ENCODE measurements at places on chromosomes 1 and 21.

GRCh38 chr1:242788771-242789170, 264.3 kb upstream of the PLD5 start:
- DNase-seq = no peak

- DNase-seq = no peak
These were observed 91.9 kb upstream of the BACE2 start for GRCh38 chr21:41076064-41076463.

DNA sequence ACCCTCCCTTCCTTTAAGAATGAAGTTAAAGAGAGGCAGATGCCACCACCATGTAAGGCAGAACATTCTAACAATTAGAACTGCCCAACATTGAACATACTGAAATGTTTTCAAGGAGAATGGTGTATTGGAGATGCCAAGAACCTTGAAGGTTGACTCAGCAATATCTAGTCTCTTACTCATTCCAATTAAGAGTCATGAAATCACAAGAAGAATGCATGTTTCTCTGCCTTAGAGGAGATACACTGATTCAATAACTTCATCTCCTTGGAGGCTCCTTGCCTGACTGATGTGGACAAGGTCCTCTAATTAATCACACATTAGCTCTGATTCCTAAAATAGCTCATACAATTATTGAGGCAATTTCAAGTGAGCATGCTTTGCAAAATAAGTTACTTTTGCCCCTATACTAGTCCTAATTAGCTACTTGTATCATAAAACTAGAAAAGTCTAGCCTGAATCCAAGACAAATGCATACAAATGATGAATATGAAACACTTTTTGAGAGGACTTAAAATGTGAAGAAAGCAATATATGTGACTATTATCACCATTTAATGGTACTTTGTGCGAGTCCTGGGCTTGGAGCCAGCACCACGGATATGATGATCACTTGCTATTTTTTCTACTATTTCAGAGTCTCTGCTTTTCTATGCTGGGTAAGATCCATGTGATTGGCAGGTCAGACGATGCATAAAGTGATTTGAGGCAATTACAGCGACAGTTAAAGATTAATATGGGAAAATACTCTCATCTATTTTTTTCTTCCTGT, 114.5 kb downstream of the DSCAM start:
- DNase-seq = no peak

- no peak for DNase-seq
These were observed 142.2 kb downstream of the SLC45A1 start for GRCh38 chr1:8460132-8460544.

DNA sequence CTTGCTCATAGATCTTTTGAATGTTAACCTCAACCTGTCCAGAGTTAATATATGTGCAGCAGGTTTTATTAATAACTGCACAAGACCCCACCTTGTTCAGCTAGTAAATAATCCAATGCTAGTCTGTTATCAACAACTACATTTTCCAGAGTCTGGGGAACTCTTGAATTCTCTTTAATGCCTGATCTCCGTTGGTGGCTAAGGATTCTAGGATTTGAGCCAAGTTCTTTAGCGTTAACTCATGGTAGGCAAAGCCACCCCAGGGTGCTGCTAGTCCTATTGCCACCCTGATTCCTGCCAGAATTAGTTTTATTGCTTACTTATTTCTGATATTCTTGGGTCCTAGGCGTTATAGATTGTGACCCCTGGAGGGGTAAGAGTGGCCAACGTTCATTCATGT, 12.8 kb downstream of the BACE2 start:
- no peak for DNase-seq

DNA sequence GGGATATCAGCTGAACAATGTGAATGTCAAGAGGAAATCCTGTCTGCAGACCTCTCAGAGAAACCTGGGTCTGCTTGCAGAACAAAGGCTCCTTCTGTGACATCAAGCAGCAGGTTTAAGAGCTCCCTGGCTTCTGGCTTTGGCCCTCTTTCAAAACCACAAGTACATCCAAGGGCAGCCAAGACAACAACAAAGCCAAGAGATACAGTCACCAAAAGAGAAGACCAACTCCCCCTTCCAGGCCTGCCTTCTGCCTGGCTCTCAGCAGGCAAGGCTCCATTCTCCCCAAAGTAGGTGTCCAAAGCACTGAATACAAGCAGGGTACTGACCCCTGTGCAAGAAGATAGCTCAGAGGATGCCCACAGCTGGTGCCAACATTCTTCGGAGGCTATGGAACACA, 11.5 kb downstream of the BCAR3 start:
- no peak for DNase-seq

DNA sequence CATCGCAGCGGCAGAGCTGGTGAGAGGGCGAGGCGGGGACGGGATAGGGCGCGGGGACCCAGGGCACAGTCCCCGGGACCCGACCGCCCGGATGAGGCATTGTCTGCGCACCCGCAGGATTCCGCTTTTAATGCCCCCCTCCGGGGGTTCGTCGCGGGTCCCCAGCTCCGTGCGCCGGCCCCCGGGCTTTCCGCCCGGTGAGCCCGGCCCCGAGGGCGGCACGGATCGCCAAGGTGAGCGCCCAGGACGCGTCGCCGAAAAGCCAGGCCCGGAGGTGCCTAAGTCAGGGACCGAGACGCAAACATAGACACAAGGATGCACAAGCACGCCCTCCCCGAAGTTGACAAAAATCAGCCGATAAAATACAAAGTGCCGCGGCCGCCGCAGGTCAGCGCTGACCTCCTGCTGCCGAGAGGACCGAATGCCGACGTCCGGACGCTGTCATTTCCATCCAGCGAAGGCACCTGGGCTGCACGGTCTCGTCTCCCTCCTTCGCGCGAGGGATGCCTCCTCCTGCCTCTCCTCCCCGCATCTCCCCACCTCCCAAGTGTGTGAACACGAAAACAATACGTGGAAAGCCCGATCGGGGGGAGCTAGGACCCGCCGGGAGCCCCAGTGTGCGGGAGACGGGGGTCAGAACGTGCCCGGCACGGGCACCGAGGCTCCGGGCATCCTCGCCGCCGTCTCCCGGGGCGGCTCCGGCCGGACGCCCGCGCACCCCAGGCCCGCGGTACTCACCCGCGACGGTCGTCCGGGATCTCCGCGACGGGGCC, 101.1 kb upstream of the SOD1 start:
- DNase-seq = no peak

DNA sequence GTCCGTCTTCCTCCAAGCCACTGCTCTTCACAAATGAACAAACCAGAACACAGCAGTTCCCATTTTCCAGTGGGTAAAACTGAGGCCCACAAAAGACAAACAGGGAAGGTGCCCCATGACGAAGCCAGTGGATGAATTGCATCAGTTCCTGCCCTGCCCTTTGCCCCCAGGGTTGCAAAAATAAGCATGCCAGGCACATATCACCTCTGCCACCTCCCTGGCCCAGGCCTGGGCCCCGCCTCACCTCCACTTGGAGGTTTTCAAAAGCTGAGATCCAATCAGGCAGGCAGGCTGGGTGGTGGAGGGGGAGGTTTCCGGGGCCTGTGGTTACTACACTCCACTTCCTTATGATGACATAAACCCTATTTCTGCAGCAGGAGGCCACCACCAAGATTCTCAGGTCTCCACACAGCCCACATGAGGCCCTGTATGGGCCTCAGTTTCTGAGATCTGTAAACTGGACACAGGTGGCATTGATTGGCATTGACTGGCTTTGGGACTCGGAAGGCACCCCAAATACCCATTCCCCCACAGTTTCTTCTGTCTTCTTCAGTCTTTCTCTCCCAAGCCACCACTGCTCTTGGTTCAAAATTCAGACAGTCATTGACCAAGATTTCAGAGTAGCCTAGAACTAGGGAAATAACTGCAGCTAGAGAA, 4.1 kb downstream of the KIF21B start:
- DNase-seq = peak; percentile 59

DNA sequence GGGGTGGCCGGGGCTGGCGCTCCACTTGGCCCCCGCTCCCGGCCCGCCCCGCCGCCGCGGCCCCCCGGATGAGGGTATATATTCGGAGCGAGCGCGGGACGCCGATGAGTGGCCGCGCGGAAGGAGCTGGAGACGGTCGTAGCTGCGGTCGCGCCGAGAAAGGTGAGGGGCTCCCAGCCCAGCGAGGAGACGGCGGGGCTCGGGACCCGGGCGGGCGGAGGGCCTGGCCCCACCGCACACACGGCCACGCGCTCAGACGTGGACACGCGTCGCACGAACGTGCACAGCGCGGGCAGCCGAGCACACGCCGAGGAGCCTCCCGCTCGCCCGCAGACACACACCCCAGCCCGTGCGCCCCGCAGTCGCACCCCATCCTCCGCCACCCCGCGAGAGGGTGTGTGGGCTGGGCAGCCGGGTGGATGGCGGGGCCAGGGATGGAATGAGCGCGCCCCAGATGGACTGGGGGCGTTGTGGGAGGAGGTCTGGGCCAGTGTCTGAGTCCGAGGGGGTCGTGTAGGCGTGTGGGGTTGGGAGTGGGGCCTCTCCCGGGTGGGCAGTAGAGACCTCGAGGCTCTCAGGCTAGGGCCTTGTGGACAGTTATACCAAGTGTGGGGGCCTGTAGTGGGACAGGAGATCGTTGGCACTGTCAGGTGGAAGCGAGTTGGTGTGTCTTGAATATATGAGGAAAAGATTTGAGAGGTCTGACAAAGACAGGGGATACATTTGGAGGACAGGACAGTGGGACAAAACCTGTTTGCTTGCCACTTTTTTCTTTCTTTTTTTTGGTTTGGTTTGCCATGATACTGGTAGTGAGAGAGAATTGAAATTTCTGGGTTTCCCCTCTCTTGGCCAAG, at the start of gene UAP1:
TSS of gene UAP1 (plus strand) at position 107 of the 854 bp plus-strand sequence. CDS start 4,347 bp downstream, outside the sequence.
- no peak for DNase-seq

GRCh38 chr1:171351961-171352360, 38.0 kb downstream of the FMO4 start:
- DNase-seq = no peak

DNA sequence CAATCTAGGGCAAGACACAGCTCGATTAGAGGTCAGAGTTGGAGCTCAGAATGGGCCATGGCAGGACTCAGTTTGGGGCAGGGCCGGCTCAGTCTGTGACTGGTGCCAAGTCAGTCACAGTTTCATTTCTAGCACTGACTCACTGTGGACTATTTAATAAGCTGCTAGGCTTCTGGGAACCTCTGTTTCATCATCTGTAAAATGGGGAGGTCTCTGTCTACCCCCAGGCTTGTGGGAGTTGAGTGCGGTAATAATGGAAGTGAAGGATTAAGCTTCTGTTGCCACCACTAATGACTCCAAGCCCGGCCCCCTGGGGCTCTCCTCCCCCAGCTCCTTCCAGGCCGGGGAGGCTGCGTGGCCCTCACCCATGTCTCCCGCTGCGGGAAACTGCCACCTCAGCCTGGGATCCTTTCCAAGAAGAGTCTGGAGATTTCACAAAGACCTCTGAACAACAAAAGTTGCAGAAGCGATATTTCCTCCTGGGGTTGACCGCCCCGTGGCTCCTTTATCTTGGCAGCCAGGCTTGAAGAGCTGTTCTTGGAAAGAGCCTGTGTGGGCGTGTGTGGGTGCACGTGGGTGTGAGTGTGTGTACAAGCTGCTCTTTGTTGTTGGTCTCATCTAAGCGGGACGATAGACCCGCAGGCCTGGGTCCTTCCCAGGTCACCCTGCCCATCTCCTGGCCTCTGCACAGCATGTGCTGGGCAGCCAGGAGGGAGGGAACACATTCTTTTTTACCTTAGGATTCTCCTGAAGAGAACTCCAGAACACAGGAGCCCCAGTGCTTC, 29.1 kb downstream of the KNCN start:
- DNase-seq = no peak

DNA sequence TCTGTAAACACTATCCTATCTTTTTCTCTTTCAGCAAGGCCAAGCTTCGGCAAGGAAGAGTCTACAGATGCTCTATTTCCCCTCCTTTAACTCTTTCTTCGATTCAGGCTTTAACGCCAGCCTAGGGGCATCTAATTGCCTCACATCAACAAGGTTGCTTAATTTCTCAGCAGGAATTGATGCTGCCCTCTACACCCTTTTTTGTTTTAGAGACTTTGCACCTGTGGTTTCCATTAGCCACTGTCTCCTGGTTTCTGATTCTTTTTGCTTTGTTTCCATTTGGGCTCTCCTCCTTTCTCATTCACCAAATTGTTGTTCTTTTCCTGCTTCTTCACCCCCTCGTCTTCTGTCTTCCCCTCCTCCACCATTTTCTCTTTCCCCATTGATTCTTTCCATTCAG, 202.4 kb upstream of the HMCN1 start:
- DNase-seq = no peak

GRCh38 chr1:43082740-43083139, 89.3 kb downstream of the EBNA1BP2 start:
- no peak for DNase-seq

GRCh38 chr1:27862671-27863537, 9.4 kb upstream of the THEMIS2 start:
- DNase-seq = no peak

DNA sequence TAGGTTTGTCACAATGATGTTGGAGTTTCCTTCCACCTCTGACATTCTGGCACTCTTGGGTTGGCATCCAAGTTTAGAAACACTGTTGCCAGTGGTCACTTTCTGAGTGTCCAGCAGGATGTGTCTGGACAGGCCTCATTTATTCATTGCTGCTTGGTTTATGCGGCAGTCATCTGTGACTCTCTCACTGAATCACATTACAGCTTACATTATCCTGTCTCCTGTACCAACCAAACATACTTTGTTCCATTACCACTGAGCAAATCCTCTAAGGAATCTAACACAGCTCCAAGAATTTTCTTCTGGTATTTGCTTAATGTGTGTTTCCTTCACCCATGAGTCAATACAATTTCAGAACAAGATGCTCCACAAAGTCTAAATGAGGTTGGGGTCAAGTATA, 19.9 kb downstream of the SGIP1 start:
- no peak for DNase-seq

- no peak for DNase-seq
These were observed 60.4 kb upstream of the NBPF3 start for GRCh38 chr1:21379571-21379970.

DNA sequence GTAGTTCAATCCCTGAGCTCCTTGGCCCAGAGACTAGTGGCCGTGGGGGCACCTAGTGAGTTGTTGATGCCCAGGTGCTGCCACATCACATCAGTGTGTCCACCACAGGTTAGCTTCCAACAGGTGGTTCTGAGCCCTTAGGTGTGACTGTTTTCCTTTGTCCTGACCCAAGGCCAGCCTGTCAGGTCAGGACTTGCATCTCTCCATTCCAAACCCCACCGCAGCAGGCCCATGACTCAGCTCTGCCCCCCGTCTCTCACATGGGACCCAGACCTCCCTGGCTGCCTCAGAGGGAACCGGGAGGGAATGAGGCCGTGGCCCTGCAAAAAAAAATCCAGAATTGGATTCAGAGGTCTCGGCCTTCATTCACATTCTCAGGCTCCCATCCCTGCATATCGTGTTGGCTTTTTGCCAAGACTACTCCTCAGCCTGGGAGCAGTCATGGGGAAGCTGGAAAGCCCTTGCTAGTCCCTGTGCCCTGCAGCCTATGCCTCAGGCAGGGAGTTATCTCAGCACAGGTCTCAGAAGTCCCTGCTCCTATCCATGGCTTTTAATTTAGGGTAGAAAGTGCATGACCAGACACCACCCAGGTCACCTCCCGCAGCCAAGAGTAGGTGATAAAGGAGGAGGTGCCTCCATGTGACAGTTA, 7.2 kb downstream of the INAVA start:
- DNase-seq = no peak

GRCh38 chr1:50983219-50983802, 13.3 kb downstream of the CDKN2C start:
- DNase-seq = no peak

- DNase-seq = no peak
These were observed 89.8 kb downstream of the ADSS2 start for GRCh38 chr1:244361764-244362473.
